H1 (cell line): ENCODE measurements at places on chromosomes 11 and 22. TPM values are rescaled to one million over a fixed set of nuclear protein-coding genes. Genes with fewer than 3 reads are reported as not detected.

DNA sequence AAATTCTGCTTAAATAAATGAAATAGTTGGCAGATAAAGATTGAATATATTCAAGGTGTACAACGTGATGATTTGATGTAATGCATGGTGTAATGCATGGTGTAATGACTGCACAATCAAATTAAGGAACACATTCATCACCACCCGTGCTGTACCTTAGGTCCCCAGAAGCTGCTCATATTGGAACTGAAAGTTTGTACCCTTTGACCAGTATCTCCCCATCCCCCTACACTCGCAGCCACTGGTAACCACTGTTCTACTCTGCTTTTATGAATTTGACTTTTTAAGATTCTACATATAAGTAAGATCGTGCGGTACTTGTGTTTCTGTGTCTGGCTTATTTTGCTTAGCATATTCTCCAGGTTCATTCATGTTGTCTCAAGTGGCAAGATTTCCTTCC is 445.8 kb downstream of the OPCML start:
- peaks cover 5% of the 10 kb centered on the region; the same call in 1 of the 2 replicates for H3K27me3 ChIP-seq
- H3K36me3 ChIP-seq = no peaks in the 10 kb centered on the region
- no peak overlapping the region for H3K27ac ChIP-seq
- H3K4me1 ChIP-seq = peaks cover under 1% of the 10 kb centered on the region
- DNase-seq = no peak

- H3K27me3 ChIP-seq = no peaks in the 10 kb centered on the region; the same call in 1 of the 2 replicates
- no peaks in the 10 kb centered on the region for H3K4me1 ChIP-seq
- DNase-seq = peak; percentile 13
- H3K27ac ChIP-seq = no peak overlapping the region
- H3K36me3 ChIP-seq = no peaks in the 10 kb centered on the region
These were observed 198.3 kb downstream of the GRIK4 start for GRCh38 chr11:120709808-120710207.

GRCh38 chr11:86196085-86196696 is 48.4 kb upstream of the EED start:
- no peak overlapping the region for H3K4me3 ChIP-seq
- H3K27ac ChIP-seq = no peak overlapping the region
- H3K27me3 ChIP-seq = no peaks in the 10 kb centered on the region; the same call in 1 of the 2 replicates
- no peaks in the 10 kb centered on the region for H3K4me1 ChIP-seq
- no peaks in the 10 kb centered on the region for H3K36me3 ChIP-seq
- no peak for DNase-seq

GRCh38 chr22:30605449-30606110 is 1.4 kb upstream of the TCN2 start:
- no peaks in the 10 kb centered on the region for H3K27me3 ChIP-seq
- peaks cover 12% of the 10 kb centered on the region for H3K4me1 ChIP-seq
- peak overlapping the region; percentile 71 for H3K27ac ChIP-seq
- H3K4me3 ChIP-seq = peak overlapping the region; percentile 22; the same call in 1 of the 2 replicates
- H3K36me3 ChIP-seq = peaks cover 10% of the 10 kb centered on the region

- H3K4me1 ChIP-seq = no peaks in the 10 kb centered on the region; the same call in 1 of the 2 replicates
- no peak for DNase-seq
- no peaks in the 10 kb centered on the region for H3K36me3 ChIP-seq
- no peak overlapping the region for H3K27ac ChIP-seq
These were observed 43.4 kb downstream of the SCUBE2 start for GRCh38 chr11:9047964-9048523.

DNA sequence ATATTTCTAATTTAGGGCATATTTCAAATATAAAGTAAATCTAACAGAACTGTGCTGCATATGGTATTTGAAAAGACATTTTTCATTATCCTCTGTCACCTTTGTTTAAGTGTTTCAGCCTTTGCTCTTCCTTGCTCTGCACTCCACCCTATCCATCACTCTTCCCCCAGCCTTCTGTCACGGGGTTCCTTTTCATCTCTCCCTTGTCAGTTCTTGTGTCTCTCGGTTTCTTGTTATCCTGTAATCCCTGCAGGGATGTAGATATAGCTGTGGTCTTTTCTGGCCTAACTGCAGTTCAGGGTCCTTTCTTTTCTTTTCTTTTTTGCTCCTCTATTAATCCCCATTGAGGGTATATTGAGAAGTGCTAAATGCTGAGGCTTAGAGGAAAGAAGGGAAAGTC is 261.9 kb downstream of the DCDC1 start:
- no peaks in the 10 kb centered on the region for H3K27me3 ChIP-seq
- H3K27ac ChIP-seq = no peak overlapping the region
- H3K4me1 ChIP-seq = peaks cover 3% of the 10 kb centered on the region; the same call in 1 of the 2 replicates
- H3K4me3 ChIP-seq = no peak overlapping the region
- no peaks in the 10 kb centered on the region for H3K36me3 ChIP-seq
- no peak for DNase-seq

- H3K36me3 ChIP-seq = no peaks in the 10 kb centered on the region
- no peak for DNase-seq
- H3K27me3 ChIP-seq = no peaks in the 10 kb centered on the region
- H3K4me1 ChIP-seq = no peaks in the 10 kb centered on the region; the same call in 1 of the 2 replicates
These were observed 83.4 kb downstream of the SCN3B start for GRCh38 chr11:123570939-123571580.

- H3K27ac ChIP-seq = no peak overlapping the region
- DNase-seq = no peak
- no peak overlapping the region for H3K4me3 ChIP-seq
- H3K27me3 ChIP-seq = no peaks in the 10 kb centered on the region
- H3K36me3 ChIP-seq = no peaks in the 10 kb centered on the region
These were observed 37.5 kb downstream of the ATG16L2 start for GRCh38 chr11:72851726-72852125.

GRCh38 chr11:74532501-74533246 is 39.1 kb upstream of the LIPT2 start:
- H3K27ac ChIP-seq = no peak overlapping the region
- no peaks in the 10 kb centered on the region for H3K4me1 ChIP-seq
- no peaks in the 10 kb centered on the region for H3K27me3 ChIP-seq
- no peak overlapping the region for H3K4me3 ChIP-seq
- no peaks in the 10 kb centered on the region for H3K36me3 ChIP-seq
- DNase-seq = no peak

GRCh38 chr22:50525858-50526107 is 385 bp upstream of the SCO2 start:
- H3K36me3 ChIP-seq = peaks cover 4% of the 10 kb centered on the region; the same call in 1 of the 2 replicates
- H3K4me3 ChIP-seq = peak overlapping the region; percentile 67
- H3K4me1 ChIP-seq = no peaks in the 10 kb centered on the region
- DNase-seq = no peak

DNA sequence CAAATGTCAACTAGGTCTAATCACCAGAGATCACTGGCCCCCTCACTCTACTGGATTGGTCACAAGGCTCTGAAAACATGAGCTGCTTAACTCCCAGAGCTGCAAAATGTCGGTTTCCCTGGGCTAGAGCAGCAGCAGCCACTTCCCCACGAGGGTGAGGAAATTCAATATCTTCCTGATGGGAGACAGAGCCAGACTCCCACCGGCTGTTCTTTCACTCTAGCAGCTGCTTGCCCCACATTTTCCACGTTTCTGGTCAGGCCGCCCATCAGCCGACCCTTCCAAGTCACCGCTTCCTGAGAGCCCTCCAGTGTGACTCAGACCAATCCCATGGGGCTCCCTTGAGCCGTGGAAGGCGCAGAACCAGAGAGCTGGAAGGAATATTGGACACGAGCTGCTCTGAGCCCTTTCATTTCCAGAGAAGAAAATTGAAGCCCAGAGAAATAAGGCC is 227.0 kb downstream of the ADAMTS15 start:
- DNase-seq = no peak
- peaks cover 2% of the 10 kb centered on the region; the same call in 1 of the 2 replicates for H3K4me1 ChIP-seq
- no peaks in the 10 kb centered on the region for H3K36me3 ChIP-seq
- no peaks in the 10 kb centered on the region for H3K27me3 ChIP-seq
- H3K4me3 ChIP-seq = no peak overlapping the region

GRCh38 chr11:48020092-48020755 is 39.9 kb downstream of the PTPRJ start:
- H3K4me3 ChIP-seq = no peak overlapping the region
- DNase-seq = no peak
- no peak overlapping the region; the same call in 1 of the 2 replicates for H3K27ac ChIP-seq
- no peaks in the 10 kb centered on the region; the same call in 1 of the 2 replicates for H3K27me3 ChIP-seq
- peaks cover 10% of the 10 kb centered on the region for H3K4me1 ChIP-seq
- no peaks in the 10 kb centered on the region for H3K36me3 ChIP-seq

GRCh38 chr22:41823797-41824196 is 9.1 kb upstream of the SREBF2 start:
- H3K27ac ChIP-seq = no peak overlapping the region
- no peak overlapping the region for H3K4me3 ChIP-seq
- no peak for DNase-seq
- peaks cover 2% of the 10 kb centered on the region; the same call in 1 of the 2 replicates for H3K36me3 ChIP-seq

DNA sequence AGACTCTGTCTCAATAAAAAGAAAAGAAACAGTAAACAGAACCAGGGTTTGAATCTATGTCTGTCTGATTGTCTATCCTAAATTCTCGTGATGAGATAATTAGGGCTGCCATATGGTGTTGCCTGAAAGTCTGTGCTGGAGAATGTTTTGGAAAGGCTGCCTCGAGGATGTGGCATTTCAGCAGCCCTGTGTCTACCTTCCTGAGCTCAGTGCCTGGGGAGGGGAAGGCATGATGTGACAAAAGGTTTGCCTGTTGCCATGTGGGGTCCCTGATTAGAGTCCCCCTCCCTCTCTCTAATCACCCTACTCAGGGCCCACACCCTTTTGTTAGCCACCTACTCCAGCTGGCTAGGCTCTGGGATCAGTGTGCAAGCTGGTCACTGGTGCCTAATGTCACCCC is 15.2 kb downstream of the CD82 start:
- H3K27ac ChIP-seq = no peak overlapping the region
- H3K27me3 ChIP-seq = no peaks in the 10 kb centered on the region
- no peak for DNase-seq
- no peaks in the 10 kb centered on the region for H3K4me1 ChIP-seq

- H3K27ac ChIP-seq = no peak overlapping the region
- H3K27me3 ChIP-seq = no peaks in the 10 kb centered on the region
- no peak overlapping the region for H3K4me3 ChIP-seq
These were observed 134.1 kb downstream of the SLC17A6 start for GRCh38 chr11:22472306-22472705.

- no peak overlapping the region for H3K4me3 ChIP-seq
- H3K4me1 ChIP-seq = no peaks in the 10 kb centered on the region
- no peak for DNase-seq
- no peaks in the 10 kb centered on the region for H3K36me3 ChIP-seq
These were observed 1.6 kb upstream of the HORMAD2 start for GRCh38 chr22:30078320-30079311.

DNA sequence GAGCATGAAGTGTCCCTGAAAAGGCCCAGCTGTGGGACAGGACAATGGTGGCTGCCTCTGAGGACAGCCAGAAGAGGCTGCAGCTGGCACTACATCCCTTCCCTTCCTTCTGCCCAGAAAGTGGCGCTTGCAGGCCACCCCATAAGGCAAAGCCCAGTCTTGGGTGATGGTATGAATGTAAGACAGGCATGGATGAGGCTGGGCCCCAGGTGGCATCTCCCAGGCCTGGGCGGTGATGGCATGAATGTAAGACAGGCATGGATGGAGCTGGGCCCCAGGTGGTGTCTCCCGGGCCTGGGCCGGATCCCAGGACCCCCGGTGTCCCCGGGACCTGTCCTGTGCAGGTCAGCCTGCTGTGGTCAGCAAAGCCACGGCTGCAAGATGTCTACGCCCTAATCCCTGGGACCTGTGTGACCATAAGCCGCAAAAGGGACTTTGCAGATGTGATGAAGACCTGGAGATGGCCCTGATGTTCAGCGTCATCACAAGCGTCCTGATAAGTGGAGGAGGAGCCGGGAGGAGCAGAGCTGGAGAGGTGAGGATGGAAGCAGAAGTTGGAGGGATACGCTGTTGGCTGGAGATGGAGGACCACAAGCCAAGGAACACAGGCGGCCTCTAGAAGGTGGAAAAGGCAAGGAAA is 181.1 kb downstream of the CTTN start:
- H3K36me3 ChIP-seq = no peaks in the 10 kb centered on the region
- no peaks in the 10 kb centered on the region for H3K27me3 ChIP-seq
- H3K27ac ChIP-seq = no peak overlapping the region
- peaks cover 1% of the 10 kb centered on the region for H3K4me1 ChIP-seq
- no peak for DNase-seq
- H3K4me3 ChIP-seq = no peak overlapping the region

- DNase-seq = no peak
- no peak overlapping the region for H3K4me3 ChIP-seq
- no peaks in the 10 kb centered on the region for H3K36me3 ChIP-seq
- peaks cover 17% of the 10 kb centered on the region for H3K27me3 ChIP-seq
- H3K27ac ChIP-seq = no peak overlapping the region
- H3K4me1 ChIP-seq = peaks cover 7% of the 10 kb centered on the region
These were observed 145.0 kb upstream of the GRK3 start for GRCh38 chr22:25419247-25420113.

DNA sequence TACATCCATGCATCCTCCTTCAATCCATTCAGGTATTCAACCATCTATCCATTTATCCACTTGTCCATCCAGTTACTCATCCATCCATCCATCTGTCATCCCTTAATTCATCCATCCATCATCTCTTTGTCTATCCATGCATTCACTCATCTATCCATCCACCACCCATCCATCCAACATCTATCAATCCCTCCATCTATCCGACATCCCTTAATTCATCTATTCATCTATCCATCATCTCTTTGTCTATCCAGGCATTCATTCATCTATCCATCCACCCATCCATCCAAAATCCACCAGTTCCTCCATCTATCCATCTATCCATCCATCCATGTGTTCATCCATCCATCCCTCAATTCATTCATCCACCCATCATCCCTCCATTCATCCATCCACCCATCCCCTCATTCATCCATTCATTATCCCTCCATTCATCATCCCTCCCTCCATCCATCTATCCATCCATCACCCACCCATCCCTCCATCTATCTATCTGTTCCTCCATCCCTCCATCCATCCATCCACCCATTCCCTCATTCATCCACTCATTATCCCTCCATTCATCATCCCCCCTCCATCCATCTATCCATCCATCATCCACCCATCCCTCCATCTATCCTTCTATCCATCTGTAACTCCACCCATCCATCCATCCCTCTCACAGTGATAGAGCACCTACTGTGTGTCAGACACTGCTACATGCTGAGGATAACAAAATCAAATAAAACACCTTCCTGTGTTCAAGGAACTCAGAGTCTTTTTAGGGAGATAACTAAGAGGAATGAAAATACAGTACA is 1.5 kb upstream of the MB start:
- H3K27ac ChIP-seq = no peak overlapping the region
- H3K4me3 ChIP-seq = no peak overlapping the region
- H3K4me1 ChIP-seq = peaks cover 16% of the 10 kb centered on the region; the same call in 1 of the 2 replicates
- no peak for DNase-seq

The PLEKHA7 gene
- 25.0 and 25.6 TPM in 2 replicates for total RNA-seq

The SF3B2 gene
- total RNA-seq = 231 and 237 TPM in 2 replicates

The RAB38 gene
- total RNA-seq = 16.0 and 16.5 TPM in 2 replicates

The MS4A7 gene
- not detected in 2 replicates for total RNA-seq

The MS4A6E gene
- not detected in 2 replicates for total RNA-seq

The XPNPEP3 gene
- 21.5 and 25.8 TPM in 2 replicates for total RNA-seq

The NECTIN1 gene
- total RNA-seq = 97.6 and 97.7 TPM in 2 replicates

The NLRP14 gene
- 0.08 TPM in 1 of 2 replicates, not detected in the other for total RNA-seq

The OR52I1 gene
- not detected in 2 replicates for total RNA-seq

The FAM111B gene
- 38.1 and 40.0 TPM in 2 replicates for total RNA-seq

The CARNS1 gene
- 0.61 and 1.1 TPM in 2 replicates for total RNA-seq

The IL17REL gene
- 0.08 and 0.20 TPM in 2 replicates for total RNA-seq

The MYO7A gene
- 1.9 and 2.4 TPM in 2 replicates for total RNA-seq
